ENCODE measurements at places on chromosomes 12 and 14.
A peak's percentile ranks its signal among the peaks of the same experiment; 100 is the strongest.

DNA sequence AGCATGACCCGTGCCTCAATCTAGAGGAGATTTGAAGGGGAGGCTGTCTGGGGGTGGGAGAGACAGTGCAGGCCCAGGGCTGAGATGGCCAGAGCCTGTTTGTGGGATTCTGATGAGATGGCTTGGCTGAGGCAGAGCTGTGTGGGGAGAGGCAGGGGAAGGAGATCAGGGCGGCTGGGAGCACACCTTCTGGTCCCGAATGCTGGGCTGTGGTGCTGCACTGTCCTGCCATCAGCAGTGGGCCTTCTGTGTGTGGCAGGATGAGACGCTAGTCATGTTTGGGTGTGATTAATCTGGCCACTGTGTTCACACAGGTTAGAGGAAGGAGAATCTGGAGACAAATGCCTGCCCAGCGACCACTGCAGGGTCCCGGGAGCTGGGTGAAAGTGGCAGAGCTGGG, 300.9 kb downstream of the CACNA1C start:
- DNase-seq: no peak

DNA sequence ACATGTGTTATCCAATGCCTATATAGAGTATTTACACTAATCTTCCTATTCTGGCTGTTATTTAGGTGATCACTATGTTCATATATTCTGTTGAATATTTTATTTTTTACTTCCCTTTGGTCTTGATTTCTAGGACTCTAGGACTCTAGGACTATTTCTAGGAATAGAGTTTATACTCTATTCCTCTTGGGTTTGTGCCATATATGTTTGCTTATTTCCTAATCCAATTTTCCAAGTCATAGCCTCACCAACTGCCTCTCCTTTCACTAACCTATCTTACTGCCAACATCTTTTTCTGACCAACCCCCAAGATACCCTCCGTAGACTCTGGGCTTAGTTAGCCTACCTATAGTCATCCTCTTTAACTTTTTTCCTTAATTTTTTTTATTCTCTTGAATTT, 28.5 kb downstream of the ARF6 start:
- no peak for DNase-seq

GRCh38 chr14:104369208-104369607, 210.4 kb upstream of the C14orf180 start:
- no peak for DNase-seq

GRCh38 chr12:112389228-112389627, 7.0 kb upstream of the HECTD4 start:
- DNase-seq: no peak

- DNase-seq: no peak
Measured at GRCh38 chr14:35444104-35444503, 39.6 kb upstream of the NFKBIA start.

GRCh38 chr12:31217356-31218130, 108.4 kb downstream of the SINHCAF start:
- DNase-seq: no peak

DNA sequence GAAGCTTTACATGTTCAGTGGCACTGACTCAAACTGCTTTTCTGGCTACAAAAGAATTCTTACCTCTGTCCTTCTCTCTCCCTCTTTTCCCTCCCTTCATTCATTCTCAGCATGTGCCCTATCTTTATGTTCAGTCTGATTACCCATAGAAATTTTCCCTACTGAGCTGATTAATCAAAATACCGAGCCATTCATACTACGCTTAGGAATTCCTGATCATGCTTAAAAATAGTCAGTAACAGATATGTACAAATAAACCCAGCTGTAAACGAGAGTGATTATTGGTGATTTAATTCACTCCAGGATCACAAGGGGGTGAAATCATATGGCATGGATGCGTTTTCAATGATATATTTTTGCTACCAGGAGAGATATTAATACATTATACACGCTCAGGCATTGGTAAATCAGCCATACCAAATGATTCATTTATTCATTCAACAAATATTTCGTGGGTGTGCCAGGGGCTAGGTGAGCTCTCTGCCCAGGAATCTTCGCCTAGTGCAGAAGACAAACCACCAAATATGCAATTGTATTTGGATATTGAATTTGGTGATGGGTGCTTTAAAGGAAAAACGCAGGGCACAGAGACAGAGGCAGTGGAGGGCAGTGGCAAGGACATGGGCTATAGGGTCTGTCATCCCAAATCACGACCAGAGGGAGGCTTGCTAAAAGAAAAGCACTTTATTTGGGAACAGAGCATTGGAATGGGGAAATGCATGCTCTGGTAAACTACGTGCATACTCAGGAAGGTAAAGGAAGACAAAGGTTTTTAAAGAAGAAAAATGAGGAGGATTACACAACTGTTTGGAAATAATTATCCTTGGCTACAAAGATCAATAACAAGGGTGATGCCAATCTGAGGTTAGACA, 13.9 kb upstream of the VRK1 start:
- DNase-seq: no peak

DNA sequence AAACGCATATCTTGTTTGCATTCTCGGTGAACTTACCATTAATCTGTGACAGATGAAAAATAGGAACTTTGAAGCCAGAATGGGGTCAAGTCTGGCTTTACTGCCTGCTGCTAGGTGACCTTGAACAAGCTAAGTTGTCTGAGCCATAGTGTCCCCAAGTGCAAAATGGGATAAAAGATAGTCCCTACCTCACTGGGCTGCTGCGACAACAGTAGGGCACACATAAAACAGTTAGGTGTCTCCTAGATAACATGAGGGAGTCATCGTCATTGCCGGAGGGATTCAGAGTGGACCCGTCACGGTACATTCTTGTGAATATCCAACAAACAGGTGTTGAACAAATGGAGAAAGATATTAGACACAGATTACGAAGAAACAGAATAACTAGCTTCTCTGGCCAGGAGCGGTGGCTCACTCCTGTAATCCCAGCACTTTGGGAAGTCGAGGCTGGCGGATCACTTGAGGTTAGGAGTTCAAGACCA, 71.2 kb downstream of the NINJ2 start:
- DNase-seq: no peak

DNA sequence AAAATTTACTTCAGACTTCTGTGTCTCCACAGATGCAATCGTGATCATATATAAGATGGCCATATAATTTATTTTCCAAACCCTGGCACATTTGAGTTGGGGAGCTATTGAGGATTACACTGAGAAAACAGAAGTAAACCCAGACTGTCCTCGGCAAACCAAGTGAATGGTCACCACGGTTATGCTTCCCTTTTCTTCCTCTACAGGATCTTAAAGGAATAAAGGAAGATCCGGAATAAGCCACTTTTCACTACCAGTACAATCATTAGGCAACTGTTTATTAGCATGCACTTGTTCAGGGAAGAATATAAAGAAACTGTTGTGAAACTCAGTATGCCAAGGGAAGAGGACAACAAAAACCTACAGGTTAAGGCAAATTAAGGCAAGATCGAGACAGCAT, 27.6 kb downstream of the SBNO1 start:
- no peak for DNase-seq

DNA sequence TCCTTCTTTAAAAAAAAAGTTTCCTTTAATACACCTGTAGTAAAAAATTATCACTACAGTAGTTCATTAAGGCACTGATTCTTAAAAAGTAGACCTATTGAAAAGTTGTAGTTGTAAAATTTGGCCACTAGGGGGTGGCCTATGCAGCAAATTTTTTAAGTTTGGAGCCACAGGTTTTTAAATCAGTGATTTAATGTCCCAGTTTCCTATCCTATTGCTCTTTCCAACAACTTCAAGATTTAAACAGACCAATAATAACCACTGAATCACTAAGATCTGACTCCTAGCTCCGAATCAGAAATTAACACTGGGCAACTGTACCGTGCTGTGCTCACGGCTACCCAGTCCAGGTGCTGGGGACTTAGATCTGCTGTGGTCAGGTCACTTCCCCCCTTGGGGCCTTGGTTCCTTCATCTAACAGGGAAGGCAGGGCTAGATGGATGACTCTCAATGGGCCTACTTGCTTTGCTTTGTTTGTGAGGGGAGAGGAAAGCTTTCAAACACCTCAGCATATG, 279.3 kb downstream of the MED13L start:
- DNase-seq: no peak

DNA sequence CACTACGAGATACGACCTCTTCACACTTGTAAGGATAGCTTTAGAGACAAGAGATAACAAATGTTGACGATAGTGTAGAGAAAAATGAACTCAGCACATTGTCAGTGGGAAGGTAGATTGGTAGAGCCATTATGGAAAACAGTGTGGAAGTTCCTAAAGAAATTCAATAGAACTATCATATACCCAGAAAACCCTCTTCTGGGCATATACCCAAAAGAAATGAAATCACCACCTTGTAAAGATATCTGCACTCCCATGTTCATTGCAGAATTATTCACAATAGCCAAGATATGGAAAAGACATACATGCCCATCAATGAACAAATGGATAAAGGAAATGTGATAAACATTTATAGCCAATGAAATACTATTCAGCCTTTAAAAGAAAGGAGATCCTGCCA, 499.8 kb upstream of the TBX3 start:
- no peak for DNase-seq

DNA sequence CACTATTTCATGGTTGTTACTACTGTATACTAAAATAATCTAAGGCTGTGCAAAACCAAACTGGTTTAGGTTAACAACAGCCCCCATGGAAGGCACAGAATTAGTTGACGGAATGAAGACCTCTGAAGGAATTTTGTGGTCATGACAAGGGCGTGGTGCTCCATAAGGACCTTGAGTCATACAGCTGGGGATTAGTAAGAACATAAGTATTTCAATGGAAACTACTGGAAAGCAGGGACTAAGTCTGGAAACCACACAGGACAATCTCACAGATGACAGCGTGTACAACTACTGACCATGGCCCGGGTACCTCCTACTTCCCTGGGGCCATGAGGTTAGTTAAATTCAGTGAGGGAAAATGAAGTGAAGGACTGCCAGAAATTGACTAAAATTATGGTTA, 98.5 kb upstream of the PLEKHA5 start:
- peak; percentile 34 for DNase-seq

DNA sequence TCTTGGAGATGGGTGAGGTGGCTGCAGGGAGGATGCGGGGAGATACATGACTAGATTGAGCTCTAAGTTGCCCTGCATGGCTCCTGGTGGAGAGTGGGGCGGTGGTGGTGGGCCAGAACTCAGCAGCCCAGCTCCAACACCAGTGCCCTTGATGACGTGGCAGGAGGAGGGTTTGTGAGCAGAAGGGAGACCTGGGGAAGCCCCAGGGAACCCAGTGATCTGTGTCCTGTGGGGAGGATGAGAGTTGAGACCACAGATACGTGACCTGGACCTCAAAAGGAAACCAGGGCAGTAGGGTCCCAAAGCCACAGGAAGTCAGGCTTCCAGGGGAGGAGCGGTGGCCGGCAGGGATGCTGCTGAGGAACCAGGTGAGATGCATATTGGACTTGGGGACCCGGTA, 989.1 kb upstream of the TMEM132C start:
- no peak for DNase-seq

DNA sequence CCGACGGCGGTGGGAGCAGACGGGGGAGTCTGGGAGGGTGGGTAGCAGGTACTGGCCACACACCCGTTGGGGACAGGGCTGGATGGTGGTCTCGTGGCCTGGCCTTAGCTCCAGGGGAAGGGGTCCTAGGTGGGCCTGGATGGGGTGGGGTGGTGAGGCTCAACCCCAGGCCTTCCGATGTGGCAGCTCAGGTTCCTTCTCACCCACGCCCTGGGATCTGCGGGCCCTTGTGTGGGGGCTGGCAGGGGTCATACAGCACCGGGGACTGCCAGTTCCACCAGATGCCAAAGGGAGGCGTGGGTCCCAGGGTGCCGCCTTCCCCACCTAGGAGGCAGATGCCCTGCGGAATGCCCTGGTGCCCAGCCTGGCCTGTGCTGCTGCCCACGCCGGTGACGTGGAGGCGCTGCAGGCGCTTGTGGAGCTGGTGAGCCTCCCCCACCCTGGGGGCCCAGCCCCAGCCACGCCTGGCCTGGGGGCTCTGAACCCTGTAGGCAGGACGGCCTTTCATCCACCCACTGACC, 21.0 kb downstream of the ASPG start:
- DNase-seq: no peak

GRCh38 chr14:100588671-100589070, 1.5 kb upstream of the BEGAIN start:
- DNase-seq: no peak

DNA sequence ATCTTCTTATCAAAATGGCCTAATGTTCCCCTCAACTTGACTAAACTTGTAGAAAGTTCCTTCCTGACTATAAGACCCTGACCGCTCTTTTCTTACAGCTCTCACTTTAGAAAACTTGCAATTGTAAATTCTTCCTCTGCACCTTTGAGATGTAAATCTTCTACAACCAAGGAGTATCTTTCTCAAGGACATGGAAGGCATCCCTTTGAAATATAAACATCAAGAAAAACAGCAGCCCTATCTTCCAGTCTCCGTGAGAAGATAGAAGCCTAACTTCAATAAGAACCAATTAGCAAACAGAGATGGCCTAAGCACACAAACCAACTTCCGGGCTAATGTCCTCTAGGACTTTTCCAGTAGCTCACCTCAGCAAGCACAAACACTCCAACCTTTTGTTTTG, 210.3 kb downstream of the CPNE8 start:
- no peak for DNase-seq

- DNase-seq: no peak
Measured at GRCh38 chr14:58724206-58724605, 86.4 kb downstream of the DACT1 start.

Data from 8988T (cell line).